GM23338 (cell line): ENCODE measurements at places on chromosomes 5 and 9.

- no peak for DNase-seq
Observed at GRCh38 chr5:87829217-87829551, 416.5 kb upstream of the CCNH start.

- DNase-seq = no peak
Observed at GRCh38 chr5:133750356-133750755, 138.0 kb upstream of the FSTL4 start.

- no peak for DNase-seq
Observed at GRCh38 chr9:91720751-91721705, 229.0 kb downstream of the ROR2 start.

DNA sequence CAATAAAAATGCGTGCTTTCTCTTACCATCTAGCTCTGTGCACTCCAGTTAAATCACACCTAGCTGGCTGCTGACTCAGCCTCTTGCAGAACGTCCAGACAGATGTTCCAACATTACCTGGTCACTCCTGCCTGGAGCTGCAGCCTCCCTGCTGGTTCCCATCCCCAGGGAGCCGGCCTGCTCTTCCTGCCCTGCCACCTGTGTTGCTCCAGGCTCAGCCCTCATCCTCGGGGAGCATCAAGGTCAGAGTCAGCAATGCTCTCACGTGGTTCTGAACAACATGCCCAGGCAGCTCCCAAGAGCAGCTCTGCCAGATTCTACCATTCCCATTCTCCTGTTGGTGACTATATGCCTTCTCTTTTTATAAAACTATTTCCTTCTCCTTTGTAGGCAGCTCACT, 81.3 kb downstream of the GADD45G start:
- no peak for DNase-seq
